Stimulated activated CD4-positive, alpha-beta T cell treated with anti-CD3 and anti-CD28 coated beads, TNF-alpha, amount 100 ng/mL, for 4 hours (primary cell): ENCODE measurements at places on chromosomes 1 and 21.
A peak's percentile ranks its signal among the peaks of the same experiment; 100 is the strongest.

GRCh38 chr21:41289431-41289830 is 27.2 kb upstream of the FAM3B start:
- DNase-seq: no peak

GRCh38 chr1:154598871-154599635 is 8.9 kb downstream of the ADAR start:
- no peak for DNase-seq

GRCh38 chr1:21034725-21035628 is 141.7 kb downstream of the EIF4G3 start:
- no peak for DNase-seq

- no peak for DNase-seq
Measured at GRCh38 chr1:3219005-3219790, 150.2 kb downstream of the PRDM16 start.

- DNase-seq: no peak
Measured at GRCh38 chr1:10253755-10254154, 43.4 kb downstream of the KIF1B start.

DNA sequence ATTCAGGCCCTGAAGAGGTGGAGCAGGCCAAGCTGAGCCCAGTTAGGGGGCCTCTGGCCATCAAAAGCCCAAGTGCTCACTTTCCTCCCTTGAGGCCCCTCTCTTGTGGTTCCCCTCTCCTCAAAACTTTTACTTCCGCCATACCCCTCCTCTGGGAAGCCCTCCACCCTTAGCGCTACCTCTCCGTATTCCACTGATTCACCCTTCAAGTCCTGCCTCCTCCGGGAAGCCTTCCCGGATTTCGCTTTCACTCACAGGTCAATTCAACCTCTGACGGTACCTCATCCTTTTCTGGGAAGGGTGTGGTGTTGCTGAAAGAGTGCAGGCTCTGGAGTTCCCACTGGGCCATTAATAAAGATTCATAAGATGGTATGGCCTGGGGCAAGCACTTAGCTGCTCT is 19.1 kb downstream of the SPOCD1 start:
- DNase-seq: no peak

DNA sequence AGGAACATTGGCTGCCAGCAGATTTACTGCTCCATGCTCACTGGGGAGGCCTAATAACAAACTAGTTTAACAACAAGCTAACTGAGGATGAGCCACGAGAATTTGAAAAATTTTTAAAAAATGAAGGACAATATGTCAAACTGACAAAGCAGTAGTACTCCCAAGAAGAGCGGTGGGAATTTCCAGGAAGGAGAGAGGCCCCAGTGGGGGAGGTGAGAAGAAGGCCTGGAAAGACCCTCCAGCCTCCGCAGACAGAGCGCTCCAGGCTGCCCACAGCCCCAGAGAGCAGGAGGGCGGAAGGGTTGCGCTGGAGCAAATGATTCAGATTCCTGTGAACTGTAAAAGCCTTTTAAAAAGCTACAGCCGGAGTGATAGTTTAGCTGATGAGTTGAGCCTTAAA is 78.5 kb downstream of the SIPA1L2 start:
- DNase-seq: no peak

DNA sequence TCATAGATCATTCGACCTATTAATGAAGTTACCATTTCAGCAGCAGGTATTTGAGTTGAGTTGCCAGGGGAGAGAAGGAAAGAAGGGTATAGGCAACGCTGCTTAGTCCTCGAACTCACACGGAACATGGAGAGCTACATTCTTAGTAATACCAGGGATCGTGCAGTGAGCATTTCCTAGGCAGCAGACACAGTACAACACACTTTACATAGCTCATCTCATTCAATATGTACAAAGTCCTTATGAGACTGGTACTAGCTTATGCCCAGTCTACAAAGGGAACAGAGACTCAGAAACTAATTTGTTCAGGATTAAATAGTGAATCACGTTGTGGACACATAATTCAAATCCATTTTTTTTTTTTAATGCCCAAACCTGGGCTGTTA is 25.6 kb downstream of the IRF2BP2 start:
- no peak for DNase-seq

- DNase-seq: no peak
Measured at GRCh38 chr1:23357138-23357908, 12.3 kb downstream of the ZNF436 start.

GRCh38 chr1:58905628-58906221 is 121.9 kb upstream of the JUN start:
- no peak for DNase-seq

DNA sequence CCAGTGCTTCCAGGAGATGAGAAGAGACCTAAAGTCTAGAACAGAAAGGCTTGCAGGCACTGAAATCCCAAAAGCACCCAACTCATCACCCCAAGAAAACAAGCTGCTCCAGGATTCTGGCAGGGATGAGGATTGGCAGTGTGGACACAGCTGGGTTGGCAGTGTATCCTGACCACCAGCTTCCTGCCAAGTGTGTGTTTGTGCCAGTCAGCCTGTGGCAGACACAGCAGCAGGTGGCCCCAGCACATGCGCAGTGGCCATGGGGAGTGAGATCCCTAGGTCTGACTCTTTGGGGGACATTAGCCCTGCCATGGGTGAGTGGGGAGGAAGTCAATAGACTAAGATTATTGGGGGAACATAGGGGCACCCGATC is 8.7 kb upstream of the SNAPIN start:
- DNase-seq: no peak

- DNase-seq: no peak
Measured at GRCh38 chr1:67434491-67434890, 4.3 kb upstream of the SERBP1 start.

DNA sequence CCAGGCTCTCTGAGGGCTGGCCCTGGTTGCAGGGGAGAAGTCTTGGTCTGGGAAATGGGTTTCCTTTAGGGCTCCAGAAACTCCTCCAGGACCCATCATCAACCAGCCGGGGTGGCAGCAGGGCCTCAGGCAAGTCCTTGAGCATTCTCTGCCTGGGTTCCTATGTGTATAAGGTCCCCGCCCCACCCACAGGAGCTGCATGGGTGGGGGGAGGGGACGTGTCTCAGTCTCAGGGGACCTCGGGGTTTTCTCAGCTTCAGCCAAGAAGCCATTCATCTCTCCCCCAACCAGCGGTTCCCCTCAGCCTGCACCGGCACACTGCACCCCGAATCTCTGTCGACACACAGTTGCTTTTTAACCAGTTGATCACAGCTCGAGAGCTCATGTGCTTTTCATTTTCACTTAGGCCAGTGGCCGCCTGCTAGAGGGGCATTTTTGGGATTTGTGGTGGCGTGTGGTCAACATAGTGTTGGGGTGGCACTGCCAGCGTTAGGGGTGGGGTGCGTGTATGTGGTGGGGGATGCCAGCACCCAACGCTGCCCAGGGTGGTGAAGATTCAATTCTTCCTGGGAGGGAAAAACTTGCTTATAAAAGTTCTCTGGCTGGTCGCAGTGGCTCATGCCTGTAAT is 6.5 kb downstream of the RUNX3 start:
- no peak for DNase-seq

DNA sequence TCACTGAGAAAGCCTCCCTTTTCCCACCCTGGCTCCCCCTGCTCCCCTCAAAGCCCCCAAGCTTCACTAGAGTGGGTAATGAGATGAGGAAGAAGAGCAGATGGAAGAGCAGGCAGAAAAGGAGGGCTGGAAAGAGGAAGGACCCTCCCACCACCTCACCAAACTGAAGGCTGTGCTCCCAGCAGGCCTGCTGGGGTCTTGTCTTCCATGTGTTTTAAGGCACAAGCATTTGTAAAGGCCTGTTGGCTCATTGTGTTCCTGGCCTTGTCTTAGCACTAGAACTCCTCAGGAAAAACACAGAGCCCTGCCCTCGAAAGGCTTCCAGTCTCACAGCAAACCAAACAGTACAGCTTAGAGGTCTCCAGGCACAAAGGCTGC is 51.5 kb downstream of the TOMM20 start:
- DNase-seq: no peak

- DNase-seq: no peak
Measured at GRCh38 chr1:14913482-14914177, 239.9 kb upstream of the TMEM51 start.

DNA sequence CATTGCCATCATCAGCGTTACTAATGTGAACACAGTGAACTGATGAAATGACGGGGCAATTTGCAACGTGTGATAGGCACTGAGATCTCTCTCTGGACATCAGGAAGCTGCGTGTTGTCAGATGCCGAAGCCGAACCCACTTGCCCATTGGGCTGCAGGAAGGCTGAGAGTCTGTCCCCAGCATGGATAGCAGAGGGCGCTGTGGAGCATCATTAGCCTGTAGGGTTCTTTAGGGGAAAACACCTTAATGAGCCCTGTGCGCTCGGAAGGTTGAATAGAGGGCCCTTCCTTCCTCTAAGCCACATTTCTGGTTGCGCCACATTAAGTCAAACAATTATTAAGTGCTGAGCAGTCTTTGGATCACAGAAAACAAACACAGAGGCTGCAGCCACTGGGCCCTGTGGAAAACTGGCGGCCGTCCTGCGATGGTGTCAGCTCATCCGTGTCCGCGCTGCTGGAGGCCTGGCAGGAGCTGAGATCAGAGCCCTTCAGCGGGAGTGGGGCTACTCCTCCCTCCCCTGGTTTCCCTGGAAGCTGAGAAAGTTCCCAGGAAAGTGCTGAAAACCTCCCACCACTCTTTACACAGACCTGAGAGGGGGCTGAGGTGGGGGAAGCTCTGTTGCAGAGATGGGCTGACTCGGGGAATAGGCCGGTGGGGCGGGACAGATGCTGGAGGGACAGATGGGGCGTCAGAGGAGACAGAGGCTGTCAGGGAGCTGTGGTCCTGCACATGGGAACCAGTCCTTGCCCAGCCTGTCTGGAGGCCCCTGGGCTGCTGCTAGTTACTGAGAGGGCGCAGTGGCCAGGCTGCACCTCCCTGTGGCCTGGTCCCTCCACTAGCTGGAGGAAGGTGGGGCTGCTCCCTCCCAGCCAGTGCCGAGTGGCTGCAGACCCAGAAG is 12.7 kb downstream of the TFF2 start:
- DNase-seq: peak; percentile 78

DNA sequence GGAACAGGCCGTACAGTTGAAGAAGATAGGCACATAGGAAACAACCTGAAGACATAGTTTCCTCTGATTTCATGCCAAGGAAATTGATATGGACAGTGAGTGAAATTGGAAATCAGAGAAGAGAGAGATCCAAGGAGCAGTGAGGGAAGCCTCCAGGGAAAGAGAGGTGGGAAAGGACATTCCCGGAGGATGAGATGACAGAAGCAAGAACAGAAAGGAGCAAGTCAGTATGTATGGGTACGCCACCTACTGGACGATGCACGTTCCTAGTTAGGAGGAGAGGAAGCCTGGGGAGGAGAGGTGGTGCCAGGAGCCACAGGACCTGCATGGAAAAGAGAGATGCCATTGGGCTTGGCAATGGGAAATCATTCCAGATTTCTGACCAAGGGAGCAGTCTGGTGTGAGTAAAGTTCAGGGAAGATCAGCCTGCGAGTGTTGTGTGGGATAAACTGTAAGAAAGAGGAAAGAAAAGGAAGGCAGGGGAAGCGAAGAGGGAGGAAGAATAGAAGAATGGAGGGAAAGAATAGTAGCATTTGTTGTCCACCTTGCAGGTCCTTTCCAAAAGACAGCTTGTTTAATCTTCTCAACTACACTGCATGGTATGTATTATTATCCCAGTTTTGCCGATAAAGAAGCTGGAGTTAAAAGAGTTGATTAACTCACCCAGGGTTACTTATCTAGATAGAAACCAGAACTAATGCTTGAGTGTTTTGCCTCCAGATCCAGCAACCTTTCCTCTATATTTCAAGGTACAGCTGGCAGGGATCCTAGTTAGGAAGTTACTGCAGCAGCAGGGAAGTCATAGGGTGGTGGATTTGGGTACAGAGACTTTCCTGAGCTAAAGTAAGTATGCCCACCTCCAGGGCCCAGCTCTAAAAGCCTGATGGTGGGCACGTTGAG is 27.4 kb downstream of the C1orf116 start:
- no peak for DNase-seq

DNA sequence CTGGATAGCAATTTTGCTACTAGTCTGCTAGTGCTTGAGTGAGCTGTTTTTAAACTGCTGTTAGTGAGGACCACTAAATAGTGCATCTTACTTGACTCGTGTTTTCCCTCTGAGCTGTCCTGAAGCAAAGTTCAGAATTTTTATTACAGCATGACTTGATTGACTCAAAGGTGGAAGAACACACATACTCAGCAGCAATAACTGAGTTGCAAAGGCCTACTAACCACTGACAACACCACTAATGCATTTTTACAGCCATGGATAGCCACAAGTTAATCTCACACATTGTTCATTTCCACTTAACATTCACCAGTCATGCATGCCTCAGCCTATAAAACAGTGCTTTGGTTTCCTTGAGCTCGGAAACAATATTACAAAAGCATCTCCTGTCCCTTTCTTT is 148.7 kb downstream of the RUNX1 start:
- DNase-seq: no peak
